HEK293T (cell line): ENCODE measurements at places on chromosomes 1 and 21.

DNA sequence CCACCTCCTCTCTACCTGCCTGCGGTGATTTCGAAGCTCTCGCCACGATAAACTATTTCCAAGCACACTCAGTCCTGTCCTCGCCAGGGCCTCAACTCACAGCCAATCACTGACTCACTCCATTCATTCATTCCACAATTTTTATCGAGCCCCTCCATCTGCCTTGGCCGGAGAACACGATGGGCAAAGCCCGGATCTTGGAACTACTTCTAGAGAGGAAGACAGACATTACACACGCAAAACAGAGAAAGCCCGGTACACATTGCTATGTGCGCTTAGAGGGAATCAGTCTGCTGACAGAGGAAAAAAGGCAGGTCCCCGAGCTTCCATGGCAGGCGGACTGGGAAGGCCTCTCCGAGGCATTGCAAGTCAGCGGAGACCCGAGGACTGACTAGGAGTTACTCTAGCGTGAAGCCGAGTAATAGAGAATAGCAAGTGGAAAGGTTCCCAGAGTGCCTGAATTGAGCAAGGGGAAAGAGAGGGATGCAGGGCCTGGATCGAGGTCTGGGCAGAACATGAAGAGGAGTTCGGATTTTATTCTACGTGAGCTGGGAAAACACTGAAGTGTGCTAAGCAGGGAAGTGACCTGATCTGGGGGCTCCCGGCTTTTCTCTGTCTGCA, 54.2 kb upstream of the DNAJC6 start:
- peak; percentile 50 for DNase-seq

DNA sequence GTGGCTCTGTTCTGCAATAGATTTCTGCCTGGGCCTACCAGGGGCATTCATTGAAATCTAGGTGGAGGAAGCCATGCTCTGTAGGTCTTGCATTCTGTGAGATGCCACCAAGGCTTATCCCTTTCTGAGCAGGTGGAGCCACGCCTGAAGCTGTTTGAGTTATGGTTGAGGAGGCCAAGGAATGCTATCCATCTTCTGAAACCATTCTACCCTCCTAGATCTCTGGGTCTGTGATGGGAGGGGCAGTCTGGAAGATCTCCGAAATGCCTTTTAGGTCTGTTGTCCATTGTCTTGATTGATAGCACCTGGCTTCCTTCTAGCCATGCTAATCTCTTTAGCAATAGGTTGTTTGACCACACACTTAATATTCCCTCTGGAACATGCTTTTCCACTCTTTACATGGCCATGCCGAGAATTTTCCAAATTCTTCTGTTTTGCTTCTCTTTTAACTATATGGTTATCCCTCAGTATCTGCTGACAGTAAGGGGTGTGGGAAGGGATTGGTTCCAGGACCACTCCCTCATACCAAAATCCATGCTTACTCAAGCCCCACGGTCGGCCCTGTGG, 45.2 kb downstream of the AK4 start:
- DNase-seq = no peak

GRCh38 chr1:63027176-63027575, 243.2 kb downstream of the ATG4C start:
- DNase-seq = no peak

GRCh38 chr1:235151033-235151432, 10.0 kb downstream of the RBM34 start:
- DNase-seq = no peak

DNA sequence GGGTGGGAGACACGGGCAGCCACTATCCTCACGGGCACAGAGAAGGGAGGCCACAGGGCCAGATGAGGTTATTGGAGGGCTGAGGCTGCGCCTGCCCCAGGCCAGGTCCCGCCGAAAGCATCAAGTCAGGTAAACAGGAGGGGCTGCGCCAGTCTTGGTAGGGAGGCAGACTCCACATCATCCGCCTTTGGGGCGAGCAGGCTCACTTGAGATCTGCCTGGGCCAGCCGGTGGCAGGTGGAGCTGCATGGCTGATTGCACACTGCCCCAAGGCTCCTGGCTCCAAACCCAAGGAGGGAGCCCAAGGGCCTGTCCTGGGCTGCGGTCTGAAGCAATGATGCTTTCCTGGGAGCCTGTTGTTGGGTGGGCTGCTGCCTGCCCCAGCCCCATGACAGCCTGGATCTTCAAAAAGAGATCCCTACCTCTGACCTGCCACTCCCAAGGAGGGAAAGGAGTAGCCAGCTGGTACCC, 4.6 kb downstream of the SMIM1 start:
- DNase-seq = no peak

DNA sequence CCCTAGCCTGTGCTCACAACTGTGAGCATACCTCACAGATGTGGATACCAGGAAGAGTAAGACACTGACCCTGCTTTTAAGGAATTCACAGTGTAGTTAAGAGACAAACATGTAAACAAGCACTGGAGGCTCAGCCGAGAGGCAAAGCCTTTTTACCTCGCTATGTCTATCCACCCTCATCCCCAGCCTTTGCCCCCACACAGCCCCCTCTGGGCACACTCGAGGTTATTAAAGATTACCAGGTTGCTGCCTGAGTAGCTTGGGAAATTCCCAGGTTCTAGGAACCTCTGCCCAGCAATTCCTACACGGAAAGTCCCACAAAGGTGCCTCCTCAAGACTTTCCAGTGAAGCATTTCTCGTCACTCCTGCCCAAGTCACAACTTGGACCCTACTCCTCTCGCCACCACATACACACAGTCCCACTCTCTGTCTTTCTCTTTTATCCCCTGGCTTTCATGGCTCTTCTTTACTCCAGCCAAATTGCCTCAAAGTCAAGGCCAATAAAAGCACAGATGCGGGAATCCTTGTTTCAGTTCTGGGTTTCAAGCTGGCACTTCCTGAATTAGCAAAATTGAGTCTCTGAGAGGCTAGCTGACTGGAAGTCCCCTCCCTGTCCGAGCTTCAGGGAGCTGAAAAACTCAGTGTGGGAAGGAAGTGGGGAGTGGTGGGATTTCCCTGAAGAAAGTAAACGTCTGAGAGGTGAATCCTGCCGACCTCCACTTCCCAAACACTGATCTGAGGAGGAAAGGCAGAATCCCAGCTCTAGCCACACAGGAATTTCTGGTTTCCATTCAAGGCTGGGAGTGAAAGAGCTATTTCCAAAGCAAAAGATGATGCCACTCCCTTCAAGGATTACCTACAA, 7.6 kb downstream of the DENND2D start:
- no peak for DNase-seq

GRCh38 chr1:9455487-9456234, 83.6 kb upstream of the SLC25A33 start:
- DNase-seq = peak; percentile 77

GRCh38 chr1:43632135-43632670, 17.7 kb upstream of the KDM4A start:
- DNase-seq = no peak

- DNase-seq = no peak
These were observed 28.1 kb downstream of the PLXNA2 start for GRCh38 chr1:208216062-208216461.

DNA sequence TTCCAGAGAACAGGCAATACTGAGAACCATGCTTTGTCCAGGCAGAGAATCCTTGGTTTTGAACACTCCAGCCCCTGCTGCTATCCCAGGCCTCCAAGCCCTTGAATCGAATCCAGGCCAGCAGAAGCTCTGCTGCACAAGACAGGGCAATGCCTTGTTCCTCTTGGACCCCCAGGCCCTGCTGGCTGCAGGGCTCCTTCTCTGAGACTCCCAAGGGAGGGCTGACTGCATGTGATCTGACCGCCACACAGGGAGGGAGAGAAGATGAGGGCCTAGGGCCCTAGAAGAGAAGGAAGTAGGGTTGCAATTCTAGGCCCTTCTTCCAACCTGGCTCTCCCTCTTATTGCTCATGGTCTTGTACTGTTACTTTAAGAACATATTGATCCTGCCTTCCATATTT, 160.6 kb upstream of the EDN2 start:
- no peak for DNase-seq

DNA sequence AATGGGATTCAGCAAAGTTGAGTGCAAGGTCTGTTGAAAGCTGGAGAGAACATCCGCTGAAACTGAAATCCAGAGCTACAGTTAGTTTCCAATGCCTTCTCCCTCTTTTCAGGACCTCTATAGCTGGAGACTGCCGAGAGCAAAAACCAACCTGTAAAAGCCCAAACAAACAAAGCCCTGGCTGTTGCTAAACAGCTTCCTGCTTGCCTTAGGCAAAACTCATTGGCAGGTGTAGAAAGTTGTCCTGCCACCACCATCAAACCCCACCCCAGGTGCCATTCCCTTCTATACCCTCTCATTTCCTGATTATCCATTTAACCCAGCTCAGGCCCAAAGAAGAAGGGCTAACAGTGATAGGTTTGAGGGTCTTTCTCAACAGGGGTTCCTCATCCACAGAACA, 24.7 kb downstream of the SCYL3 start:
- DNase-seq = no peak

GRCh38 chr1:198657550-198658064, 18.8 kb downstream of the PTPRC start:
- DNase-seq = no peak

- peak; percentile 30 for DNase-seq
These were observed 597.9 kb upstream of the ADAMTS5 start for GRCh38 chr21:27564684-27565301.

DNA sequence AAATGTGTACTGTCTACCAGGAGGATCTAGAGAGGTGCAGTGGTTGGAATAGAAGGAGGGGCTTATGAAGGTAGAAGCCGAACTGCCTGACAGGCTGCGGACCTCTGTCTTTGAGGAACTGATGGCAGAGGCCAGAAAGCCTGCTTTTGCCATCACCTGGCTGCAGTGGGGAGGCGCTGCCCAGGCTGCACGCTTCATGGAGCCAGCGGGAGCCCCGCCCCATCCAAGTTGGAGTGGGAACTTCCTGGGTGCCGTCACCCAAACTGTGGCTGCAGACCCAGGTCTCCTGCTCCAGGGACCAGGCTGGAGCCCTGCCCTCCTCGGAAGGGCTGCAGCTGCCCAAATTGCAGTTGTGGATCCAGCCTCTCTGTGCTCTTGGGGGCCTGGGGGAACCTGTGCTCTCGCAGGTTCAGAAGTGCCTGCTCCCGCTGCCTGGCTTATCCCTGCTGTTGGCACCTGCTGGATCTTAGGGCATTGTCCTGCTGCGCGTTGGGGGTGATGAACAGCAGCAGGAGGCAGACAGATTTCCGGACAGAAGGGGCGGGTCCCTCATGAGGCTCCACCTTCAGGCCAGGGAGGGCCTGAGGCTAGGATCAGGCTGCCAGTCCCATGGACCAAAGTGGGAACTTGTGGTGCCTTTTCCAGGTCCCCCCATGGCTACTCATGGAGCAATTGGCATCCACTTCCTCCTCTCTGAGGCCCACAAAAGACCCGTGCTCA, 118.0 kb upstream of the PLPPR4 start:
- peak; percentile 49 for DNase-seq

- no peak for DNase-seq
These were observed 9.1 kb upstream of the IFI16 start for GRCh38 chr1:159000625-159001024.

DNA sequence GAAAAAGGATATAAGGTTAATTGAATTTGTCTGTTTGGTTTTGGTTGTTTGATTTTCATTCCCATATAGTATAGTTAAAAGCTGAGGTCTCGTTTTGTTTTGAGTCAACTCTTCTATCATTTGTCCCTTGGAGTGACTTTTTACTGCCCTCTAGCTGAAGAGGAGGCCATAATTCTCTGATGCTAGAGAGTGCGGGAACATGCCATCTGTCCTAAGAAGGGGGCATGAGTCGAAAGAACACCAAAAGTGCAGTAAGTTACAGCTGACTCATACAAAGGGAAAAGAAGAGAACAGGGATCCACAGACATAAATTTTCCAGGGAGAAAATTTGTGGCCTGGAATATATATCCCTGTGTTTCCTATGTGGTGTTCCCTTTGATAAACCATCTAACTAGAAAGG, 4.1 kb downstream of the KRTAP21-3 start:
- no peak for DNase-seq

DNA sequence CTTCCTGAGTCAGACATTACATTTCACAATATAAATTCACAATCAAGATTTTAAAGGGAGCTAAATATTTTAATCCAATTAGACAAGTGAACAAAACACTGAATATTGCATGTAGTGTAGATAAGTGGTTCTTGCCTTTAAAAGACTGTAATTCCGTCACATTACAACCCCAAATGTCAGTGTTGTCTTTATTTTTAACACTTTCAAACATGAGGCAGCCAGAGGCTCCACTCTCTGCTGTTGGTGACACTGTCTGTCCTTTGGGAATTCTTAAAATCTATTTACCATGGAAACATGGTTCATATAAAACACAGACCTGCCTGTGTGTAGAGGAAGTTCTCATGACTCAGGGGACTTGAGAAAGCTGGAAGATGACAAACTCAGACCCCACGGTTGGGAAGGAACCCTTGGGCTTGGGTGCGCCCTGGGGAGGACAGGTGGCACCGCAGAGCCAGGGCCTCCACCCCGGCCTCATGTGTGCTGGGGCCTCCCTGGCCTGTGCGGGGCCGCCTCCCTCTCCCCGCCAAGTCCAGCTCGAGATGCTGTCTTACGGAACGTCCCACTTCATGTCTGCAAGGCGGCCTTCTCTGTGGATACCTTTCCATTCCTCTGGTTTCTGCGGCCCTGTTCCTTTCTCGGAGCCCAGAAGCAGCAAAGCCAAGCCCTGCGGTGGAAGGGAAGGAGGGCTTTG, 239.0 kb downstream of the SDCCAG8 start:
- DNase-seq = no peak

DNA sequence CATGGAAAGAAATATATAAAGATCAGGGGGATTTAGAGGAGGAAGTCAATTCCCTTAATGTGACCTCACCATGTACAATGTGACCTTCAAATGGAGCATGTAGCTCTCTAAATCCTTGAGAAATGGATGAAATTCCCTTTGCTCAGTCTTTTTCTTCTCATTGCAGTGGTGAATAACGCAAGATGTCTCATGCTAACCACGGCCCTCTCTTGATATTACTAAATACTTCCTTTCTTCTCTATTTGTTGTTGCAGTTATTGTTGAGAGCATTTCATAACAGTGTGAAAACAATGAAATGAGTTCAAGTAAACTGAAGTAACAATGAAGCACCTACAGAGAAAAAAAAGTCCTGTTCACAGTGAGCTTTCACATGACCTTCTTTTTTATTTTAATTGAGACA, 55.6 kb downstream of the ZNF281 start:
- DNase-seq = no peak

- DNase-seq = no peak
These were observed 107.9 kb downstream of the SPSB1 start for GRCh38 chr1:9400425-9401079.

DNA sequence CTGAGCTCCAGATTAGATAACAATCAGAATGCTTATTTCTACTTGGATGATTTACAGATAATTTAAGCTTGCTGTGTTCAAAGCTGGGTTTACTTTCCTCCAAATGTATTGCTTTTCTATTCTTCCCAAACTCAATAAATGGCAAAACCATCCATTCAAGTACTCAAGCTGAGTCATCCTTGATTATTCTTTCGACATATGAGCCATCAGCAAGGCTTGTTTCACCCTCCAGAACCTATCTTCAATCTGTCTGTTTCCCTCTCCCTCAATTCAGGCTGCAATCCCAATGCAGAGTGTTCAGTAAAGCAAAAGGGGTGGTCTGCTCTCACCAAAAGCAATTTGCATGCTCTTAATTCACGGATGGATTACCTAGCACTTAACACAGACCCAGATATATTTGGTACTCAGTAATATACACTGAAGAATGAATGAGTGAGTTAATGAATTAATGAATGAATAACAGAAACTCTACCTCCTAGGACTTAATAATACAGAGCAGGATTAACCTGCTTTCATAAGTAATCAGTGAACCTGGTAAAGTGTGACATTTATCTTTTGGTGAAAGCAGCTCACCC, 41.9 kb downstream of the DDR2 start:
- no peak for DNase-seq
